ENCODE measurements at places on chromosomes 3 and 15.

DNA sequence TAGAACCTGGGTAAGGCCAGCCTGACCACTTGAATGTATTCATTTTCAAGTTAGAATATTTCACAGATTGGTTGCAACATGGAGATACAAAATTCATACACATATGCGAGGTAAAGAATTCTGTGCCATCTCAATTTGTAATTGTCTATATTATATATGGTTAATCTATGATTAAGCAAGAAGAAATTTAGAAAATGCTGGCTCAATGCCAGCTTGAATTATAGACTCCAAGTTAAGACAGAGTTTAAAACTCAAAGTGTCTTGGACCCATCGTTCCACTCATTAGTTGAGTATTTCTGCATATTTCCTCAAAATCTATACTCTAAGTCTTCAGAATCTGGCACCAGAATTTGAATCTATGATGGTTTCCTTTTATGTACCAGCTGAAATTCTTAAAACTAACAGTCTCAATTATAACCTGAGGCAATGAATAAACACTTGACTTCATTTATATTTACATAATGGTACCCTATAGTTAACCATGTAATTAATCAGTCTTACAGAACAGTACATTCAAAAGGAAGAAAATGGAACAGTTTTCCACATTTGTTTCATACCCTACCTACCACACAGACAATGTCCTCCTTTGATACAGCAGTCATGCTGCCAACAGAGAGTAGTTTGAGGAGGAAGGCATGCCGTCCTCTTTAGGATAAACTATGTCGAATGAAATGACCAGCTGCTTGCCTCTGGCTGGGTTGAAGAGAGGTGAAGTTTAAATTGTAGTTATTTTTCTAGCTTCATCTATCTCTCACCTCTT is 95.7 kb downstream of the CD47 start:
- no peak for DNase-seq

GRCh38 chr3:12638105-12638504 is 25.8 kb downstream of the RAF1 start:
- DNase-seq: no peak

DNA sequence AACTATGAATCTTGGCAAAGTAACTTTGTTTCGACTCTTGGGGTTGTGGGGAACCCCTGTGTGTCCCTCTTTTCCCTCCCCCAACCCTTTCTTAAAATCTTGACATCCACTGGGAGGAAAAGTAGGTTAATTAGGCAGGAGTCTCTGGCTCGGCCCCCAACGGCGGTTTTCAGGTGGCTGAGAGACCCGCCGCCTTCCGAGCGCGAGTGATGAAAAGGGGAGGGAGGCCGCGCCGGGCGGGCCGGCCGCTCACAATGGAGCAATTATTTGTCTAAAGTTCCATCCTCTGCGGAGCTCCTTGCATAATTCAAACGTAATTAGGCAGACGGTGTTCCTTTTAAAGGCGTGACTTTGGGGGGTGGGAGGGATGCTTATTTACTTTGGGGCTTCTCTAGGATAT is 51.7 kb downstream of the ZIC4 start:
- DNase-seq: no peak

- DNase-seq: no peak
Measured at GRCh38 chr15:74293021-74293810, 57.1 kb downstream of the CCDC33 start.

- DNase-seq: no peak
Measured at GRCh38 chr3:9028134-9028533, 64.9 kb upstream of the RAD18 start.

DNA sequence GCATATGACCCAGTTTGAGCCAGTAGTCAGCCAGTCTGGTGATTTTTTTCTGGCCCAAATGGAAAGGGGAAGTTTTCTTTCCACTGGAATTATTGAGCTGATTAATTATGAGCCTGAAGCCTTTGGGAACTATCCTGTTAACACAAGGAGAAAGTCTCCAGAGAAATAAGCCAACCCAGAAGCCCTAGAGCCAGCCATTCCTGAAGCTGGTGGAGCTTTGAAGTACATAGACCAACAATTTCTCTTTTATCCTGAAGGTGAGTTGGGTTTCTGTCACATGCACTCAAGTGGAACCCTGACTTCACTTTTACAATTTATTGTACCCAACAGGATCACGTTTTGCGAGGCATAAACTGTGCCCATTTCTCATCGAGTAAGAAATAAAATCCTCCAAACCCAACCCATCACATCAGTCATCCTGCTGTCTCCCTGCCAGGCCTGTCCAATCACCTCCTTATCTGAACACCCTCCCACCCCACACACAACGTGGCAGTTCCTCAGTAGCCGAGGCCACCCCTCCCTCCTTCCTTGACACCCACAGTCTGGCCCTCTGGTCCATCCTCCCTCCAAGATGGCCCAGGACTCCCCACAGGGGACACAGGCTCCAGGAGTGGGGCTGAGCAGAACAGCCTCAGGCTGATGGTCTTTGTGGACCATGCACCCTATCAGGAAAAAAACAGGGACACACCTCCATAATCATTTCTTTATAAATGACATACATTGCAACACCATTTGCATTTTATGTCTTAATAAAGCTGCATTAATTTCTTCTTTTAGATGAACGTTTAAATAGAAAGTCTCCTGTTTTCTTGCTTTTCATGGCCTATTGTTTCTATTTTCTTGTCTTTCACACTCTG is 55.7 kb upstream of the GATA2 start:
- DNase-seq: no peak

GRCh38 chr3:131972091-131972490 is 62.7 kb downstream of the CPNE4 start:
- DNase-seq: no peak

- no peak for DNase-seq
Measured at GRCh38 chr3:123792473-123793201, 91.5 kb downstream of the MYLK start.

DNA sequence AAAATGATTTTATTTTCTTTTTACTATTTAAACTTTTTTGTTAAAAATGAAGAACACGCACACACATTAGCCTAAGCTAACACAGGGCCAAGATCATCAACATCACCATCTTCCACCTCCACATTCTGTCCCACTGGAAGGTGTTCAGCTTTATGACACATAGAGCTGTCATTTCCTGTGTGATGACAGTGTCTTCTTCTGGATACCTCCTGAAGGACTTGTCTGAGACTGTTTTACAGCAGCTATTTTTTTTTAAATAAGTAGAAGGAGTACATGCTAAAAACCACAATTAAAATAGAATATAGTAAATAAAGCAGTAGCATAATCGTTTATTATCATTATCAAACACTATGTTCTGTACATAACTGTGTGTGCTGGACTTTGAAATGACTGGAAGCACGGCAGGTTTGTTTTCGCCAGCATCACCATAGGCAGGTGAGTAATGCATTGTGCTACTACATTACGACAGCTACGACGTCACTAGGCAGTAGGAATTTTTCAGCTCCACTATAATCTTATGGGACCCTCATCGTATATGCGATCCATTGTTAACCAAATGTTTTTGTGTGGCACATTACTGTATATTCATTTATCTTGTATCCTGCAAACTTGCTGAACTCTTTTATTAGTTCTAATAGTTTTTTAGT is 72.8 kb downstream of the KLF15 start:
- DNase-seq: no peak

- no peak for DNase-seq
Measured at GRCh38 chr3:138065949-138066348, 49.5 kb downstream of the DZIP1L start.

Data from stimulated activated CD8-positive, alpha-beta memory T cell treated with anti-CD3 and anti-CD28 coated beads, Interleukin-12 subunit alpha, Interleukin-12 subunit beta, amount 100 ng/mL, for 4 hours (primary cell).